Lung microvascular endothelial cell (primary cell): ENCODE measurements at places on chromosomes 12 and 14.

- no peak for DNase-seq
These were observed 147.1 kb downstream of the MYRFL start for GRCh38 chr12:69972136-69972535.

GRCh38 chr14:77120771-77121743, 20.5 kb downstream of the ZDHHC22 start:
- DNase-seq = no peak

DNA sequence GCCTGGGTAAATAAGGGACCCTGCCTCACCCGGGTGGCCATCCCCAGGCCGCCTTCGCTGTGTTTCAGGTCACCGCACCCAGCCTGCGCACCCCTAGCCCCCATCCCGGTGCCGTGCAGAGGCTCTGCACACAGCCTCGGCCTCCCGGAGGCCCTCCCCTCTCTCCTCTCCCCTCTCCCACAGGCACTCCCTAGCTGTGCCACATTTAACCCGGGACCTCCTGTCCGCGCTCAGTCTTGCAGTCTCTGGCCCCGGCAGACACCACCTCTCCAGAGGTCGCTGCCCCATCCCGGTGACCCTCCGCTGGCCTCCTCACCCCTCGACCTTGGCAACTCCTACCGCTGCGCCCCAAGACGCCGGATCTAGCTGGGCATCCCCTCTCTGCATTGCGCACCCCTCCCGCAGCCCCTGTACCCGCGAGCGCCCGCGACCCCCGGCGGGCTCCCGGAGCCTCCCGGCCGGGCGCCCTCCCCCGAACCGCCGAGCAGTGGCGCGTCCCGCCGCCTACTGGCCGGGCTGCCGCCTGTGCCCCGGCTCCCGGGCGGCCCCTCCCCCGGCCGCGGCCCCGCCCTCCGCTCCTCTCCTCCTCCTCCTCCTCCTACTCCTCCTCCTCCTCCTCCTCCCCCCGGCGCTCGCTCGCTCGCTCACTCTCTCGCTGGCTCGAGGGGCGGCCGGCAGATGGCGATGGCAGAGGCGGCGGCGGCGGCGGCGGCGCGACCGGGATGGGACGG, 120.7 kb downstream of the AACS start:
- DNase-seq = peak; percentile 81

GRCh38 chr14:35400648-35401421, 3.7 kb downstream of the NFKBIA start:
- peak; percentile 77 for DNase-seq

DNA sequence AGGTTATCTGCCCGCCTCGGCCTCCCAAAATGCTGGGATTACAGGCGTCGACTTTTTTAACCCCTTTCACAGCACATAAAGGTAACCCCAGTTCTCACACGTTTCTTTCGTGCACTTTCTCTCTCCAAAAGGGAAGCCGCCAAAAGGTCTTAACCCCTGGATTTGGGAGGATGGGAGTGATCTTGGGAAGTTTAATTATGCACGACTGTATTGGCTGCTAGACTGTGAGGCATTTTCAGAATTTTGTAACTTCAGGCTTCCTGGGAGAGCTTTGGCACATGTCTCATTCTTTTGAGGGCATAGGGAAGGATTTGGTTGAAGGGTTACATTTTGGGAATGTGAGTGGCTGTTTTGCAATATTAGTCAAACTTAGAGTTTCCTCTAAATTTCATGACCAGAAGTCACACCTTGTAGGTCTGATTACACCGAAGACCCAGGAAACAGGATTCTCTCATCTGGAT, 1.4 kb upstream of the SMARCC2 start:
- no peak for DNase-seq

- peak; percentile 51 for DNase-seq
These were observed 8.5 kb downstream of the ZFYVE21 start for GRCh38 chr14:103724116-103724515.

DNA sequence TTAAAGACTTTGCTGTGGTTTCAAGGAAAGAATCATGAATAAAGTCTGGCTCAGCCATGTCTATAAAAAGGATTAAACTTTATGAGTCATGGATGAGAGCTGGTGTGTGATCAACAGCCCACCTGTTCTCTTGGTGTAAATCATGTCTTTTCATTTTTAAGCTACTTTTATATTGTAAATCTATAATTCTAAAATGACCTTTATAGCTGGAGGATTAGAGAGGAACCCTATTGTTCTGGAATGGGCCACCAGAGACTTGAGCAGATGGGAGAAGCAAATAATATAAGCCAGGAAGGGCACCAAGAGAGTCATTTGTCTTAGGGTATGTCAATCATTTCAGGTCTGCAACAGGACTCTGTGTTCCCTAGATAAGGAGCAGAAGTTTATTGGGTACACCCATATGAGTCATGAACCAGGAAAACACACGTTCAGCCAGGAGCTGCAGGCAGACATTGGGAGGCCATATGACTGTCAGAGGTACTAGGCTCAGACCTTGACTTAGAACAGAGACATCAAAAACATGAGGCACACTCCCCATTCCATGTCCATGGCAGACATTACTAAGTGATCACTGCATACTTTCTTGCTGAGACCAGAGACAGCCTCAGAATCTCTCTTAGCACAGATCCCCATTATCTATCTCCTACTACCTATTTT, 49.3 kb downstream of the NDUFA12 start:
- DNase-seq = peak; percentile 10
